CD4-positive, alpha-beta T cell treated with Interleukin-4 for 4 hours (primary cell): ENCODE measurements at places on chromosomes 4 and X.

DNA sequence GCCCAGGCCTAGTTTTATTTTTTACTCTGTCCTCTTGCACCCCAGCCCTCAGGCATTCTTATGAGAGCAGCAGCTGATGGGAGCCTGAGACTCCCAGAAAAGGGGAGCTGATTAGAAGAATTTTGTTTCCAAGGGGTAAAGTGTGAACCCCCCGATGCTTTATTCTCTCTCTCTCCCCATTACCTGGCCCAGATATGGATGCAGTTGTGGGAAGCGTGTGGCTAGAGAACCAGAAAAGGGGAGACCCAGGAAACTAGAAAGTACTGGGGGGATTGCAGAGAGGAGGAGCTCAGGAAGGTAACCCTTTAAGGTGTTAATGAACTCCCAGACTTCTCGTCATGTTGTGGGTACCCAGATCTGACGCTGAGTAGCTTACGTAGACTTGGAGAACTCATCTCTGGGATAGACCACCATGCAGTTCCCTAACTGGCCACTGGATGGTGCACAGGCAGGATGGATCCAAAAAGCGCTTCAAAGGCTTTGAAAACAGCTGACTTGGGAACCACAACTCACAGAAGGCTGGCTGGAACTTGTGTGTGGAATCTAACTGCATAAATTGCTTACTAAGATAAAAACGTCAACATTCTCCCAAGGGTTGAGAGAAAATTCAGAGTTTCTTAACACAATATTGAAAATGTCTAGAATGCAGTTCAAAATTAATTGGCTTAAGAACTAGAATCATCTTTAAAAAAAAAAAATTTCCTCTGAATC is 64.7 kb downstream of the TBC1D14 start:
- peak; percentile 85 for DNase-seq

- DNase-seq, result no peak
Measured at GRCh38 chr4:48300004-48300403, 30.4 kb upstream of the TEC start.

- no peak for DNase-seq
Measured at GRCh38 chr4:123248085-123248659, 148.4 kb upstream of the SPRY1 start.

DNA sequence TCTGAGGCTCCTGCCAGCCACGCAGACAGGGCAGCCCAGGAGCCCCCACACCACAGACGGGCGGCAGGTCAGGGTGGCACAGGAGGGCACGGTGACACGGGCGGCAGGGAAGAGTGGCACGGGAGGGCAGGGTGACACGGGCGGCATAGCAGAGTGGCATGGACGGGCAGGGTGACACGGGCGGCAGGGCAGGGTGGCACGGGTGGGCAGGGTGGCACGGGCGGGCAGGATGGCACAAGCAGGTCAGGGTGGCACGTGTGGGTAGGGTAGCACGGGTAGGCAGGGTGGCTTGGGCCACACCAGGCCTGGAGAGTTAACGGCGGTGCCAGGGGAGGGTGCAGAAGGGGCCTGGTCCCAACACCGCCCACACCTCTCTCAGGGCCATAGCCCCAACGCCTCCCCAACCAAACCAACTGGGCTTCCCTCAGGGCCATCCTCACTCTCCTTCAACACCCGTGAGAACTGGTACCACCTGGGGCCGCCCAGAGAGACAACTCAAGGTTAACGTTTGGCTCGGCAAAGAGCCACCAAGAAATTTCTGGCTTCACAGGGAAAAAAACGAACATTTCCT is 3.4 kb downstream of the CTBP1 start:
- DNase-seq, result no peak

- no peak for DNase-seq
Measured at GRCh38 chr4:15149839-15150592, 147.7 kb downstream of the CPEB2 start.
